Smooth muscle cell of the coronary artery (primary cell): ENCODE measurements at places on chromosomes 3 and 15. TPM values are rescaled to one million over a fixed set of nuclear protein-coding genes. Genes with fewer than 3 reads are reported as not detected.

Gene GPR149
- not detected in 2 replicates for total RNA-seq

Gene SI
- total RNA-seq = not detected in 2 replicates

Gene CXCR6
- total RNA-seq = not detected in 2 replicates

Gene ZNF80
- not detected in 2 replicates for total RNA-seq

Gene HCLS1
- 0.60 and 2.2 TPM in 2 replicates for total RNA-seq
